ENCODE measurements at places on chromosomes 3 and 15.

- no peak for DNase-seq
Measured at GRCh38 chr3:46484911-46485778, 12.6 kb upstream of the RTP3 start.

DNA sequence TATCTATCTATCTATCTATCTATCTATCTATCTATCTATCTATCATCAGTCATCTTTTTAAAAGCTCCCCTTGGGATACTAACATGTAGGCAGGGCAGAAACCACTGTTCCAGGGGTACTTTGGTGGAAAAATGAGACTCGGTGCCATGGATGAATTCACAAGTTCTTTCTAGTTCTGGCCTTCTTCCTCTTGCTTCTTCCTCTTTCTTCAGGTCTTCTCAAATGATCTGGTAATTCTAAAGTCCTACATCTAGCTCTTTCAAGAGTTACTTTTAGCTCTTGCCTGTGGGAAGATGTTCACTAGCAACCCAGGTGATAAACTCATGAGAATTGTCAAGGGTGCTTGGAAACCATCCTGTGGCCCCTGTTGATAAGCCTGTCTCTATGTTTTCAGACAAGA, 168.5 kb upstream of the TBC1D5 start:
- no peak for DNase-seq

DNA sequence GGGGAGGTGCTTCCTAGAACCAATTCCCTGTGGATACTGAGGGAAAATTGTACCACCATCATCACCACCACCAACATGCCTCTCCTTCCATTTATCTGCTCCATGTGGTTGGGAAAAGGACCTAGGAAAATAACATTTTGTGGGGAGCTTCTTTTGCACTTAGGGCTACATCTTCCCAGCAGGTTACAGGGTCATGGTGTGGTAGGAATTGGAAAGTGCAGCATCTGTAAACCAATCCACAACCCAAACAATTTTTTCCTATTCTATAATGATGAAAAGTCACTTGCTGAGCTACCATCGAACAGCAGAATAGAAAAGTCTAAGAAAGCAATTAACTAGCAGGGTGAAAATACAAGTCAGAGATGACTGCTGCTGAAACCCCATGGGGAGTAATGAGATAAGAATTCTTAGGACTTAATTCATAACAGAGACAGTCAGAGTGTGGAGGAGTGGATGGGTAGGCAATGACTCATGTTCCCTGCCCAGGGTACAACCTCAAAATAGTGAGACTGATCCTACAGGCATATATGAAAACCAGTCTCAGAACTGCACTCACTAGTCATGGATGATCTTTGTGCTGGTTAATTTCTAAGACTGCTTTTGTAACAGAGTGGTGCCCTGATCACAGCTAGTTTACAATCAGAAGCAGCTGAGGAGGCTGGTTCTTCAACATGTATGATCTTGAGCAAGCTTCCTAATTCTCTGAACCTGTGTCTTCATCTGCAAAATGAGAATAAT, 38.1 kb upstream of the LEKR1 start:
- peak; percentile 79 for DNase-seq

GRCh38 chr15:50224606-50225005, 40.9 kb downstream of the HDC start:
- no peak for DNase-seq

DNA sequence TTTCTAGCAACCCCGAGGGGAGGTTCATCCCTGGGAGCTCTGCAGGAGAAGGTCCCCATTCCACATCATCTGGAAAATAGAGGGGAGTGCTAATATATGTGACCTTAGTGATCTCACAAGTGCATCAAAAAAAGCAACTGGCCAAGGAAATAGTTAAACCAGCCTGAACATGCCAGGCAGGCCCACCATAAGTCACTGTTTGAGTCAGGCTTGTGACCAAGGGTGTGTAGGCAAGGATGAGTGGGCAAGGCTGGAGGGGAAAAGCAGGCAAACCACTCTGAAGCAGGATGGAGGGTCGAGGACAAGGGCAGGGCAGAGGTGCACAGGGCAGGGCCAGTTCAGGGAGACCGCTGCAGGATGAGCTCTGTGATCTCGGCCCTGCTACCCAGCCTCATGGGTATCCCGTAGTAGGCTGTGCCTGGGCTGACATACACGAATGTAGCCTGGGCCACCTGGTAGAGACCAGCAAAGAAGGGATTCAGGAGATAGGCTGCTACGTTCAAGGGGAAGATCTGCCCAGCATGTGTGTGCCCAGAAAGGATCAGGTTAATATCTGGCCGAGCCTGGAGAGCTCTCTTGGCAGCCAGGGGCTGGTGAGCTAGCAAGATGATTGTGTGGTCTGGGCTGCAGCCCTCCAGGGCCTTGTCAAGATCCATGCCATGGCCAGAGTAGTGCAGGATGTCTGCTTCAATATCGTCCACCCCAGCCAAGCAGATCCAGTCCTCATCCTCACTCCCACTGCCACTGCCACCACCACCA, 4.3 kb downstream of the GLB1 start:
- DNase-seq, result peak; percentile 28

DNA sequence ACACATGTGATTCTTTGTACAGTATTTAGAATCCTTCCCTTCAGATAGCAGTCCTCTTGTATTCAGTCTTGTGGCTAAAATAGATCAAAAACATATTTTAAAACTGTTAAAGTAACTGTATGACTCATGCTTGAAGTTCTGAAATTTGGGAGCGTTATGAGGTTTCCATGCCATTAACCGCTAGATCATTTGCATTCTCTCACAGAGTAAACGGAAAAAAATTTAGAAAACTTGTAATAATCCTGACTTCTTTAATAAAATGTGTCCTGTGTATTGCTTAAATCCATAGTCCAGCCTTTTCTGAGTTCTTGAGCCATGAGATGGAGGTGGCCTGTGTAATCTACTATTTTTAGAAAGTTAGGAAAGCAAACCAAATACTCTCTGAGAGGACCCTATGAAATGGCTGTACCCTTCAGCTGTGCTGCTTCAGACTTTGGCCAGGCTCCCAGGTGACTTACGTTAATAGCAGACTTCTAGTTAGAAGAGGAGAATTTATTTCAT, 33.8 kb downstream of the MBNL1 start:
- DNase-seq, result peak; percentile 74

GRCh38 chr3:123047062-123047319, 19.4 kb upstream of the SEMA5B start:
- DNase-seq, result no peak

Data from activated CD4-positive, alpha-beta T cell treated with anti-CD3 and anti-CD28 coated beads, Interleukin-10, Interleukin-2, amounts not matched to agents 100 ng/mL and 50 ng/mL, durations not matched to agents 16 hours and 8 hours (primary cell).